ENCODE measurements at places on chromosomes 3 and 15.

GRCh38 chr15:92810418-92811138, 89.5 kb upstream of the CHD2 start:
- no peak for DNase-seq

GRCh38 chr3:13004376-13004775, 68.9 kb downstream of the IQSEC1 start:
- no peak for DNase-seq

DNA sequence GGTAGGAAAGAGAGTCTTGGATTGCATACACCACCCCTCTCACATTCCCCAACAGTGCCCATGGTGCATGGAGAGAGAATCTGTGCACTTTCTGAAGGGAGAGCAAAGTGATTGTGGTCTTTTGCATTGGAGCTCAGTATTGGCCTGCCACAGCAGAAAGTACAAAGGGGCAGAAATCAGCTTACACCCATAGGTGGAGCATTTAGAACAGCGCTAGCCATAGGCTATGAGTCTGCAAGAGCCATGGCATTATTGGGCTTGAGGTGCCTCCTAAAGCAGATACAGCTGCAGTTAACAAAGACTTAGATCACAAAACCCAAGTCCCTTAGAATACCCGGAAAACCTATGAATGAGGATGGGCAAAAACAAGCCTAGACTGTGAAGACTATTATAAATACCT, 21.8 kb downstream of the SI start:
- no peak for DNase-seq

- DNase-seq, result no peak
Measured at GRCh38 chr3:121477589-121477988, 68.2 kb downstream of the POLQ start.

- no peak for DNase-seq
Measured at GRCh38 chr3:18047052-18047451, 304.6 kb upstream of the TBC1D5 start.

GRCh38 chr3:169542331-169542751, 121.2 kb downstream of the MECOM start:
- DNase-seq, result no peak

- DNase-seq, result no peak
Measured at GRCh38 chr3:28234454-28234853, 7.0 kb upstream of the CMC1 start.

- no peak for DNase-seq
Measured at GRCh38 chr3:140391061-140391460, 286.8 kb upstream of the TRIM42 start.

DNA sequence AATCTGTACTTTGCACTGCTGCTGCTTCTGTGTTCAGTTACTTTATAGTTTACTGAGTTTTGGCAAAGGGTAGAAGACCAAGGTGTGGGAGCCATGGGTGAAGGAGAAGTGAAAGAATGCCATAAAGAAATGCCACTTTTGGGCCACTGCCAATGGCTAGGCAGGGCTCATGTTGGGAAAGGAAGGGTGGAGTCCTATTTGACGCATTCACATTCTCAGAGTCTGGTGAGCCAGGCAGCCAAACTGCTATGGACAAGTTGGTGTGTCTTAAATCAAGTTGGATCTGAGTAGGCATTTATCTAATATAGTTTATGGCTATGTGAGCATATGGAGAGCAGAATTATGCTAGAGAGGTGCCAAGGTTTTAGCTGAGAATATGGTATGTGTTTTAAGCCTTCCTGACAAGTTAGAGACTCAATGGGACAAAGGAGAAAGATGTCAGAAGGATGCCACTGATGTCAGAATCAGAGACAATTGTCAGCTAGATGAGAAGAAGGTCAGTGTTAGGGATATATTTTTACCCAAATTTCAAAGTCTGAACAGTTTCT, 296.1 kb downstream of the AGBL1 start:
- no peak for DNase-seq

DNA sequence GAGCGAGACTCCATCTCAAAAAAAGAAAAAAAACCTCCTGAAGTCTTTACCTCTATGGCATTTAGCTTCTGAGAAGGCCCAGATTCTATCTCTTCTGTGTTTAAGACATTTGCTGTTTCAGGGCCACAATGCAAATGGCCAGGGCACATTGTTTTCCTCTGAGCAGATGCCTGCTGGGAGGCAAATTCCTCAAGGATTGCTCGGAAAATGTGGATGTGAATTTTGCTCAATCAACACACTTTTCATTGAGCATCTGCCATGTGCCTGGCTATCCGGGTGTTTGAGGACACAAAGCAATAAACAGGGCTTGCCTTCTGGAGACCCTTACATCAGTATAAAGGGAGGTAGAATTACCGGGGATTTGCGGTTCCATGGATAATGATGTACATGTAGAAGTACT, 20.0 kb downstream of the TRIM71 start:
- DNase-seq, result no peak

DNA sequence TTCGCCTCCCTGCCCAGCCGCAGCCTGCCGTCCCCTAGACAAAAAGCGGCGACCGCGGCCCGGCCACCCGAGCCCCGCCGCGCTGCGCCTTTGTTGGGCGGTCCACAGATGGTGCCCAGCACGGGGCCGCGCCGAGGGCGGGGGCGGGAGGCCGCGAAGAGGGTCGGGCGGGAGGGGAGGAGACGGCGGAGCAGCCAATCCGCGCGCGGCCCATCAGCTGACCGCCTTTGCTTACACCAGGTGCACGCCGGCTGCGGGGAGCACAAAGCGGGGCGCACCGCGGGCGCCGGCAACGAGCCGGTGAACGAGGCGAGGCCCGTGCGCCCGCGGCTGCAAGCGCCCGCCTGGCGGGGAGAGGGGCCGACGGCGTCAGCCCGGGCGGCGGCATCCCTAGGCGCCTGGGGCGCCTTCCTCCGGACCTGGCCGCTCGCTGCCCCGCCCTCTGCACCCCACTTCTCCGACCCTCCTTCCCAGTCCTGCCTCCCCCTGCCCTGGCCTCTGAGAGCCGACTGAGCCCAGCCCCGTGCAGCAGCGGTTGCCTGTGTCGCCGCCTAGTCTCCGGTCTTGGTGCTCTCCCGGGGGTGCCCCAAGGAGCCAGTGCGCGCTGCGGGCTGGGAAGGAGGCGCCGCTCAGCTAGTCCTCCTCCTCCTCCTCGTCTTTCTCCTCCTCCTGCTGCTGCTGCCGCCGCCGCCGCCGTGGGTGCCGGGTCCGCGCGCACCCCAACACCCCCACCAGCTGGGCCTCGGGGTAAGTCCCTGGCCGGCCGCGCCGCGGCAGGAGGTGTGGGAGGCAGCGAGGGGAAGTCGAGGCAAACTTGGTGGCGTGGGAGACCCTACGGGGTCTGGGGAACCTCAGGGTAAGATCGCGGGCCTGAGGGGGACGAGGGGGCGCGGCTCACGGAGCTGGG, at the start of gene LRRN1:
Gene LRRN1 (plus strand): TSS at position 259 of the 907 bp plus-strand sequence. CDS start 45,211 bp downstream, outside the sequence.
- no peak for DNase-seq

GRCh38 chr3:165211721-165212120, 15.5 kb upstream of the SLITRK3 start:
- DNase-seq, result no peak

DNA sequence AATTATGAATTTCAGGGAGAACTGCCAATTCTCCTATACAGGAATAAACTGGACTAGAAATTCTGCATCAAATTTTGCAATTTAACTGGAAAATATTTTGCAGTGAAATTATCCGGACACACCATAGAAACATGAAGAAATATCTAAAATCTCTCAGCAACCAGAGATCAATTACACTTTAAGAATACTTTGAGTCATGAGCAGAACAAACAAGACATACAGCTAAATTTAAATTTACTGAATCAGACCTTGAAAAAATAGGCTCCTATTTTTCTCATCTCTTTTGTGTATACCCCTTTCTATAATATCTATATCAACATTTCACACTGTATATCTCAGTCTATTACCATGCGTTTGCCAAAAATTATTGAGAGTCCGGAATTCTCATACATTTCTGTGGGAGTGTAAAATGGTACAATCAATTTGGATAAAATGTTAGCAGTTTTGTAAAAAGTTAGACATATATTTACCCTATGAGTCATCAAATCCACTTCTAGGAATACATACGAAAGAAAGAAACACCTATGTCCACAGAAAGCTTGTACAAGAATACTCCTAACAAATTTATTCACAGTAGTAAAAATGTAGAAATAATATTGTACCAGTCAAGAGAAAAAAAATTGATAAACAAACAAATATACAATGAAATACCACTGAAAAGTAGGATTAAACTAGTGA, 593.1 kb upstream of the NECTIN3 start:
- DNase-seq, result no peak

DNA sequence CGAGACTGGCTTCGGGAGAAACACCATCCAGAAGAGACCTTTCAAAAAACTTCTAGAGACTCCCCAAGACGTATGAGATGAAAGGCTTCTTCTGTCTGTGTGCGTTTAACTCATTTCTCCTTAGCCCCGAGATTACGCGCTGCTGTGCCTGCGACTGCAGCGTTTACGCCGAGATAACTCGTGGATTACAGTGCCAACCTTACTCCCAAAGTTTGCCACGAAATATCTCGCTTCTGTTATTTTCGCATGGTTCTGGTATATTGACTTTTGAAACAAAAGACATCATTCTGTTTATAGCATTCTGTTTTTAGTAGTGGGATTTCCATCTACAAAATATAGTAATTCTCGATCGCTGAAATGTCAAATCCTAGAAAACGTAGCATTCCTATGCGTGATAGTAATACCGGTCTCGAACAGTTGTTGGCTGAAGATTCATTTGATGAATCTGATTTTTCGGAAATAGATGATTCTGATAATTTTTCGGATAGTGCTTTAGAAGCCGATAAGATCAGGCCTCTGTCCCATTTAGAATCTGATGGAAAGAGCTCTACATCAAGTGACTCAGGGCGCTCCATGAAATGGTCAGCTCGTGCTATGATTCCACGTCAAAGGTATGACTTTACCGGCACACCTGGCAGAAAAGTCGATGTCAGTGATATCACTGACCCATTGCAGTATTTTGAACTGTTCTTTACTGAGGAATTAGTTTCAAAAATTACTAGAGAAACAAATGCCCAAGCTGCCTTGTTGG, 467 bp downstream of the PGBD4 start:
- no peak for DNase-seq

DNA sequence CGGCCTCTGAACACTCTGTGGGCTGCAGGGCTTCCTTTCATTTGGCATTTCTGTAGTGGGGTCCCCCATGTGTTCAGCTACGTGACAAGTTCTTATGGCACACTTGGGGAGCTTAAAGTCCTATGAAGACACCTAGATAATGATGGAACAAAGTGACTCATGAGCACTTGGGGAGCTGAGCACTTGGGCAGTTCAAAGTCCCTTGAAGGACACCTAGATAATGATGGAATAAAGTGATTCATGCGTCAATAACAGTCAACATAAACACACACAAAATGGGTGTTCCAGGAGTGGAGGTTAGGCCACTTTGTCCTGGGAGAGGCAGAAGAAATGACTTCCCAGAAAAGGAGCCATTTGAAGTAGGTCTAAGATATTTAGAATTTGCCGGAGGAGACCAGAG, 66.6 kb downstream of the LDHAL6B start:
- no peak for DNase-seq

GRCh38 chr3:44128057-44128775, 113.5 kb upstream of the TOPAZ1 start:
- DNase-seq, result no peak

DNA sequence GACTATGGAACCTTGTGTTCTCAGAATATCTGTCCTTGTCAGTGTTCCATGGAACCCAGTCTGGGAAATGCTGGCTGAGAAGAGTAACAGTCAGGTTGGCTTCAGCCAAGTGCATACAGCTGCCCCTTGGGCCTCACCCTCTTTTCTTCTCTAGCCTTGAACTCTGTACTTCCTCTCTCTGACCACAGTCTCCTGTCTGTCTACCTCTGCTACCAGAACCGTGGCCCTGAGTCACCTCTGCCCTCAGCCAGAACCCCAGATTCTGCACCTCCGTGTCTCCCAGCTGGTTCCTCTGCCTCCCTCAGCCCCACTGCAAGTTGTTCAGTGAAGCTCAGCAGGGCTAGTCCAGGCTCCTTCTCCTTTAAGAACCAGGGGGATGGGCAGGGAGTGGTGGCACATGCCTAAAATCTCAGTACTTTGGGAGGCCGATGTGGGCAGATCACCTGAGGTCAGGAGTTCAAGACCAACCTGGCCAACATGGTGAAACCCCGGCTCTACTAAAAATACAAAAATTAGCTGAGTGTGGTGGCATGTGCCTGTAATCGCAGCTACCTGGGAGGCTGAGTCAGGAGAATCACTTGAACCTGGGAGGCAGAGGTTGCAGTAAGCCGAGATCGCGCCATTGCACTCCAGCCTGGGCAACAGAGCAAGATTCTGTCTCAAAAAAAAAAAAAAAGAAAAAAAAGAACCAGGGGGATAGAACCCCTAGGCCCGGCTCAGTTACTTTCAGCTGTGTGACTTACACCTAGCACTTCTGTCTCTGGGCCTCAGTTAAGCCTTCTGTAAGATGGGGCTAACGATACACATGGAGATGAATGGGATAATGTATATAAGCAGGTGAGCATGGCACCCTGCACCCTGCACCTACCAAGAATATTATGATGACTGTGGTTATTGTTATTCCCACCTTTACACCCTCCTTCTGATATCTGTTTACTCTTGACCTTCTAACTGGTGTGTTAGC, 24.3 kb upstream of the TATDN2 start:
- no peak for DNase-seq

- no peak for DNase-seq
Measured at GRCh38 chr3:138367911-138368310, 19.5 kb downstream of the MRAS start.

DNA sequence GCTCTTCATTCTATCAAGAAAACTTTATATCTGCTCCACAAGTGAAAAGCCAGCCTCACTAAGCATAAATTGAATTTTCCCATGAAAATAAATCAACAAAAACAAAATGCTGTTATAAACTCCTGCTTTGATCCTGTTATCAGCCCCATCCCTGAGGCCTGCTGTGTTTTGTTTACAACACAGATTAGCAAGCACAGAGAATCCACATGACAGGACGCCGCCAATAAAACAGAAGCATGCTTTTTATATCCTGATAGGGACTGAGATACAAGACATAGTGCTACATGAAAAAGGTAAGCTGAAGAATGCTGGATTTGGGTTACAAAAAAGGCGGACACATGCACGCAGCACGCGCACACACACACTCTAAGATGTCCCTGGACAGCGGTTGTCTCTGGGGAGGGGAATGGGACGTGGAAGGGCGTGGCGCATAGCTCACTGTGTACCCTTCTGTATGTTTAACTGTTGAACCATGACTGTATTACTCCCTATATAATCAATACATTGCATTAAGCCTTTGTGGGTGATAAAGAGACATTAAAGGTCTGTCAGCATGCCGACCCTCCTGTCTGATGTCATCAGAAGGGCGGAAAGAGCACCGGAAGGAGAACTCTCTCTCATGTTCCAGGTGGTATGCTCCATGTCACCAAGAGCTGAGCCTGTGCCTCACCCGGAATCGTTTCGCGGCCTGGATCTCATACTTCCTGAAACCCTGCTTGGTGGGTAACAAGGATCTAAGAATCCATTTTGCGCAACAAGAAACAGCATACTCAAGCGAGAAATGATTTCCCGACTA, 93.9 kb downstream of the IQSEC1 start:
- no peak for DNase-seq

- DNase-seq, result no peak
Measured at GRCh38 chr3:20589275-20589674, 403.3 kb upstream of the SGO1 start.

- no peak for DNase-seq
Measured at GRCh38 chr3:163891771-163892170, 1186.5 kb downstream of the SI start.

GRCh38 chr3:126418661-126419131, 24.0 kb downstream of the CFAP100 start:
- DNase-seq, result no peak

GRCh38 chr15:101161656-101162055, 90.2 kb downstream of the CHSY1 start:
- DNase-seq, result no peak

All from Panc1 (cell line).